ENCODE measurements at places on chromosomes 16 and 17.

DNA sequence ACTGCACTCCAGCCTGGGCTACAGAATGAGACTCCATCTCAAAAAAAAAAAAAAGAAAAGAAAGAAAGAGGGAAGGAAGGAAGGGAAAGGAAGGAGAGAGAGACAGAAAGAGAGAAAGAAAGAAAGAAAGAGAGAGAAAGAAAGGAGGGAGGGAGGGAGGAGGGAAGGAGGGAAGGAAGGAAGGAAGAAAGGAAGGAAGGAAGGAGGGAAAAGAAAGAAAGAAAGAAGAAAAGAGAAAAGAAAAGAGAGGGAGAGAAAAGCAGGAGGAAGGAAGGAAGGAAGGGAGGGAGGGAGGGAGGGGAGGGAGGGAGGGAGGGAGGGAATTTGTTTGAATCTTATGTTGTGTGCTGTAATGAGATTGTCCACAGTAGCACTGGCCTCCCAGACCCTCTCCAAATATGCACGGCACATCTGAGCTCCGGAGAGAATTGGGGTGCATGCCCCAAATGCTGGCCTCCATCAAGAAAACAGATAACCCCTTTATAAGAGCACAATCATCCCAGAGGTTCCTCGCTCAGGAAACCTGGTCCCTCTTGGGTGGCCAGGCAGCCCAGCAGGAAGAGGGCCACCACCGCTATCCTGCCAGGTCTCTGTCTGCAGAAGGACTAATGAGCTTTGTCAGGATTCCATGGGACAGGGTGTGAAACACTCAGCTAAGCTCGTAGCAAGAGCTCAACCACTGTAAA is 8.8 kb upstream of the EIF1 start:
- DNase-seq, result no peak

GRCh38 chr16:51682905-51683304 is 531.8 kb upstream of the SALL1 start:
- DNase-seq, result no peak

- no peak for DNase-seq
Observed at GRCh38 chr17:75516619-75517296, 430 bp downstream of the TSEN54 start.

DNA sequence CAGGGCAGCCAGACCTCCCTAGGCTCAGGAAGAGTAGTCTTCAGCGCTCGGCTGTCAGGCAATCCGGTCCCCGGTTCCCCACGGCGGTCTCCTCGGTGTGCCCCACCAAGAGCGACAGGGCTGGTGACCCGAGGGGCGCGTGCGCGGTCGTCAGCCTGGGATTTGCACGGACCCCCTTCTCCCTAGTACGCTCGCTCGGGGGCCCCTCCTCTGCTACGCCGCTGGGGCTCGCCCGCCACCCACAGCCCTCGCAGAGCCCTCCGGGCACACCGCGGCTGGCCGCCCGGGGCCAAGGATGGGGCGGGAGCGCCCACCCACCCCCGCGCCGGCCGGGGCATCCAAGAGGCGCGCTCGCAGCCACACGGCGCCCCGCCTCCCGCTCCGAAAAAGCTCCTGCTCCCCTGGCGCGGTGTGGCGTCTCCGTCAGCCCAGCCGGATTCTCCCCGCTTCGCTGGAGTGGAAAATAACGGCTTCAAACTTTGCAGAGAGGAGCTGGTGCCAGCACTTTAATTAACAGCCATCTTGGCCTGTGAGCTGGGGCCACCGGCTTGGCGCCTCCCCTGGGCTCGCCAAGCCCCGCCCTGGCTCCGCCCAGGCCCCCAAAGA is 2.1 kb upstream of the C1QL1 start:
- no peak for DNase-seq

DNA sequence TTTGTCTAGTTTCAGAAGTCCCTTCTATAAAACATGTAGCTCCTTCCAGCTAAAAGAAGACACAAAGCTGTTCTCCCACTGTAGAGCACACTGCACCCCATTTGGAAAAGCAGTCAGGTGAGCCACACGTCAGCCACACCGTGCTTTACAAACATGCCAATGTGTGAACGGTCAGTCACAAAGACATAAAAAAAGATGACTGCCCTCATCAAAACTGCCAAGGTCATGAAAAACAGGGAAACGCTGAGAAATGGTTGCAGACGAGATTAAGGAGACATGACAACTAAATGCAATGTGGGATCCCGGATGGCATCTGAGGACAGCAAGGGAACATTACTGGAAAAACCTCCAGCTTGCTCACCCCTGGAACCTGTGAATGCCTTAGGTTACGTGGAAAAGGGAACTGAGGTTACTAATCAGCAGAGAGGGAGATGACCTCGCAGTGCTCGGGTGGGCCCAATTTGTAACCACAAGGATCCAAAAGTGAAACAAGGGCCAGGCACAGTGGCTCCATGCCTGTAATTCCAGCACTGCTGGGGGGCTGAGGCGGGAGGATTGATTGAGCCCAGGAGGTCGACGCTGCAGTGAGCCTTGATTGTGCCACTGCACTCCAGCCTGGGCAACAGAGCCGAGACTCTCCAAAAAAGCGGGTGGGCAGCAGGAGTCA is 8.1 kb downstream of the ANKRD11 start:
- DNase-seq, result no peak

DNA sequence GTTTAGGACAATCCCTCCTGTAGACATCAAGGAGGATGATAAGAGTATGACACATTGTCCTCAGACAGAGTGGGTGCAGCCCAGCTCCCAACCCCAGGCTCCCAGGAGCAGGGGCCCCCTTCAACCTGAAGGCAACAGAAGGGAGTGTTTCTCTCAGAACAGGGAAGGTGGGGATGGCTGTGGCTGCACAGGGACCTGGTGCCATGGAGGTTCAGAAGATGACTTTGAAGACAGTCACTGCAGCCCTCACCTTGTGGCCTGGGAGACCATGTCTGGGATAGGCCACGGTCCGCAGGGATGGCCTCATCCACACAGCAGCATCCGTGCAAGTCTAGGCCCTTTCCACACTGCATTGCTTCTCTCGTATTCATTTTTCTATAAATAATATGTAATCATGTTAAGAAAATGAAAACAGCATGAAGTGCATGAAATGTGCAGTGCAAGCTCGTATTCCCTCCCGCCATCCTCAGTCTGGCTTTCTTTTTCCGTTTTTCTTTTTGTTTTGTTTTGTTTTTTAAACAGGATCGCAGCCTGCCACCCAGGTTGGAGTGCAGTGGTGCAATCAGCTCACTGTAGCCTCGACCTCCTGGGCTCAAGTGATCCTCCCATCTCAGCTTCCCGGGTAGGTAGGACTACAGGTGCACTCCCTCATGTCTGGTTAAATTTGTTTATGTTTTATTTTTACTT is 71.1 kb downstream of the METRNL start:
- no peak for DNase-seq

DNA sequence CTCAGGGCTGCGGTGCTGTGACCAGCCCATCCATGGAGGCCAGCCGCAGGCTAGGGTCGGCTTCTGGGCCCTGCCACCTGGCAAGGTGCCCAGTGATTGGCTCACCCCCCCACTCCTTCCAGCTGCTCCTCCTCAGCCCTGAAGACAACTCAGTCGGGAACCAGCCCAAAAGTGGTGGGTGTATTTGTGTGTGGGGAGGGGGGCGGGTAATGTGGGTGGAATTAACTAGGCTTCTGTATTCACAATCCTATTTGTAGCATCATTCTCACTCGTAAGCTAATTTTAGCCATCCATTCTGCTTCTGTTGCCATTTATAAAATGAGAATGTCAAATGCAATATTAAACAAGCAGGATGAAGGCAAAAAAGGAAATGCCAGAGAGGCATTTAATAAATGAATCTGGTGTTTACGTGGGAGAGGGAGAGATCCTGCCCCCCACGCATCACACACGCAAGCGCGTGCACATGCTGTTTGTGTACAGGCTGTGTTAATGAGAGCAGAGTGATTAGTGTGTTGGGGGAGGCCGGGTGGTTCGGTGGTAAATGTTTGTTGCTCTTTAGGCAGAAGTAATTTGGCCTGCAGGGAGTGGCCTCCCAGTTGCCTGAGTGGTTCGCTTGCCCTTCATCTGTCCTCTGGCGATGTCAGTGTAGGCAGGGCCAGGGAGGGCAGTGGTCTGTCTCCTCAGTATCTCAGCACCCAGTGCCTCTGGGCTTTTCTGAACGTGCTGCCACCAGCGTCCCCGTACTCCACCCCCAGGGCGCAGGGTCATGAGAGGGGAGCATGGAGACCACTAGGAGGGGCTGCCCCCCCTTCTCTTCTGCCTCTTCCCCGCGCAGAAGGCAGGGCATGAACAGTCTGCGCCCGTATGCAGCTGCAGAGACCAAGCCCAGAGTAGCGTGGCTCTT is 140.1 kb downstream of the CCDC182 start:
- no peak for DNase-seq

DNA sequence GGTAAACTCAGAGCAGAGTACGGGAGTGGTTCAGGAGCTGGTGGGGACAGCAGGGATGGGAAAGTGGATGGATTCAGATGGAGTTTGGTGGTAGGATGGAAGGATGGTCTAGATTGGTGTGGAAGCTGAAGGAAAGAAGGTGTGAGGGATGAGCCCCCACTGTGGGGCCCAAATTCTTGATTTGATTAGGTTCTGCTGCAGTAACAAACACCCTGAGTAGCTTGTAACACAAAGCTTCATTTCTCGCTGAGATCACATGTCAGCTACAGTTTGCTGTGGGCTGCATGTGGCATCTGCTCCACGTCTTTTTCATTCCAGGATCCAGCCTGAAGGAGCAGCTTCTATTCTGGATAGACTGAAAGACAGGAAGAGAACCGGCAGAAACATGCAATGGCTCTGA is 143.8 kb downstream of the IRX3 start:
- DNase-seq, result no peak

GRCh38 chr17:31052187-31052889 is 42.4 kb upstream of the NF1 start:
- DNase-seq, result peak; percentile 94

DNA sequence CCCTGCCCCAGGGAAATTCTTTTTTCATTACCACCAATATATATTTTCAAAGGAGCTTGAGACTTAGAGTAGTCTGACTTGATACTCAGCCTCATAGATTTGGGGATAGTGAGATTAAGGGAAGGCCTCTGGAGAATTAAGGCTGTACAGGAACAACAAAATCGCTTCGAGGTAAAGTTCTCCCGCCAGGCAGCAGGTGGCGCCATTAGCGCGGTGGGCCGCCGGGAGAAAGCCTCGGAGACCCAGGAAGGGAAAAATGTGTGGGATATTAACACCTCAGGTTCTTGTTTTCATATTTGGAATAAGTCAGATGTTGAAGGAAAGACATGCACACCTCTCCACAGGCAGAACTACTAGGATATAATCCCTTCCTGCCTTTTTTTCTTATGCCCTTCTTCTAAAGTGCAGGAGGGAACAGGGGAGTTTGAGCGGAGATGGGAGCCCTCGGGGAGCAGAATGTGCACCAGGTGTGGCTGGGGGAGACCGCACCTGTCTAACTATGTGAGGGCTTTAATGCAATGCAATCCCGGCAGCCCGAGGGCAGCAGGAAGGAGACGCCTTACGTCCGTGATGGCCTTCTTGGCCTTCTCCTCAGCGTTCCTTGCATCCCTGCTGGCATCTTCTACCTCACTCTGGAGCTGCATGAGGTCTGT is 25.9 kb downstream of the MYH3 start:
- DNase-seq, result no peak

- no peak for DNase-seq
Observed at GRCh38 chr17:61330174-61331150, 69.2 kb upstream of the TBX2 start.

DNA sequence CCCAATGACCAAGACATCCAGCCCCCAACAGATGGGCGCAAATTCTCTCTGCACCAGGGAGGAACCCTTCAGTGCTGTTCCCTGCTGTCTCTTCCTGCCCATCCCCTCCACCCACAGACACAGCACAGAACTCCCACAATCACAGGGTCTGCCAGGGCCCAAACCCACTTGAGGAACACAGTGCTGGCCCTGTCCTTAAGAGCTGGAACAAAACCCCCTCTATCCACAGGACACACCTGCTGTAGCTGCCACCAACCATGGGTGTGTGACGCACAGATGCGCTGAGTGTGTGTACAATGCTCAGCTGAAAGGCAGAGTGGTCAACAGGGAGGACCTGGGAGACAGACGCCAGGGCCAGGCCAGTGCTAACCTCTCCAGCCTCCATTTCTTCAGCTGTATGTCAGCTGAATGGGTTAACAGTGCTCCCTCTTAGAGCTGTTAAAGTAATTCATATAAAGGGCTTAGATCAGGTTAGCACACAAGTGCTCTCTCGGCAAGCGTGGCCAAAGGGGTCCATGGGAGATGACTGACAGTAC is 62.1 kb downstream of the AMFR start:
- no peak for DNase-seq

DNA sequence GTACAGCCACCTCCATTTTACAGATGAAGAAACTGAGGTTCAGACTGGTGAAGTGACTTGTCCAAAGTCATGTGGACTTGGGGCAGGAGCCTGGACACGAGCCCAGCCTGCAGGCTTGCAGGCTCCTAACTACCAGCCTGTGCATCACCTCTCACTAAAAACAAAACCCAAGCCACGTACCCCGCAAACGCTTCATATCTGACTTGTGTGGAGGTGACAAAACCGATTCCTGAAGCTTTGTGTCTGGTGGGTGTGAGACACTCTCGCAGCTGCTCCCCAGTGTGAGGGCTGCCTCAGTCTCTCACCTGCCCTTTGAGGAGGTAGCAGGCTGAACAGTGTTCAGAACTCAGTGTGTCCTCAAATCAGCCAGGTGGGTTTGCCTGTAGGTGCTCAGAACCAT is 8.4 kb downstream of the HNF1B start:
- no peak for DNase-seq

GRCh38 chr17:73865831-73866230 is 221.6 kb upstream of the SDK2 start:
- no peak for DNase-seq

DNA sequence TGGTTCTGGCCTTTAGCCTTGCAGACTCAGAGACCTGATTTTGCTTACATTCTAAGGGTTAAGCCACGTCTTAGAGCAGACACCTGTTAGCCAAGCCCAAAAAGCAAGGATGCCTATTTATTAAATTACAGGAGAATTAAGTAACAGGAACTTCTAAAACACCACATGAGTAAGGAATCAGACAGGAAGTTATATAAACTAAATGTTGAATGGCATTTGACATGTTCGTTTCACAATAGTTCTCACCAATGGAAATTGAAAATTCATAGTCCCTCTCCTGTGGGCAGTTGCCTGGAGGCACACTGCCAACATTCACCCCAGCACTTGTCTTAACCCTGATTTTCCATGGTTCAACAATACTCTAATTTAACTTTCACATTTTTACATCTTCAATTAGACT is 9.0 kb downstream of the KRTAP9-7 start:
- no peak for DNase-seq

DNA sequence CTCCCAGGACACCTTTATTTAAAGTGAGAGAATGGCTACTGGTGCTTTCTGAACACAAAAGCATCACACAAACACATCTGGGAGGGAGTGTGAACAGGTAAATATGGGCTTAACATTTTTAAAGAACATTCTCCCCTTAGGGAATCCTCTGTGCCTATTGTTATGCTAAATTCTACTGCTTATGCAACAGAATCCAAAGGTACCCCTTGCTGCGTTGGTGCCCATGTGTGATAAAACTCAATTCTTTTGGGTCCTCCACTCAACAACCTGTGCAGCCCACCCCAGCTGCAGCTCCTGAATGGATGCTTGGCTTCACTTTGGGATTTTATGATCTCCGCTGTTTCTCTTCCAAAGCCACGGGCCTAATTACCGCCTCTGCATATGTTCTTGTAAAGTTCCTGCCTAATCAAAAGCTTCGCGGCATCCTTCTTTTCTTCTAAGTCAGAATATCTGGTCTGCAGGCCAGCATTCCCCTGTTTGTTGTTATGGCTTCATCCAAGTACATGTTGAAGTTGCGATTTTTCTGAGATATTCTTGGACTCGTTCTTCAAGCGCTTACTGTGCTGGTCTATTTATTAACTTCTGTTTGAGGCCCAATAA is 23.9 kb downstream of the RHBDL3 start:
- no peak for DNase-seq
